ENCODE measurements at places on chromosomes 7 and 10.
A peak's percentile ranks its signal among the peaks of the same experiment; 100 is the strongest.

- DNase-seq: no peak
Observed at GRCh38 chr10:7225133-7225532, 185.7 kb downstream of the SFMBT2 start.

GRCh38 chr10:116670706-116671105, 50.0 kb downstream of the PNLIPRP2 start:
- no peak for DNase-seq

- no peak for DNase-seq
Observed at GRCh38 chr7:81925530-81925929, 155.7 kb upstream of the HGF start.

GRCh38 chr7:157017603-157018327, 7.3 kb upstream of the MNX1 start:
- DNase-seq: no peak

- DNase-seq: no peak
Observed at GRCh38 chr10:97736403-97736901, 476 bp upstream of the ZFYVE27 start.

DNA sequence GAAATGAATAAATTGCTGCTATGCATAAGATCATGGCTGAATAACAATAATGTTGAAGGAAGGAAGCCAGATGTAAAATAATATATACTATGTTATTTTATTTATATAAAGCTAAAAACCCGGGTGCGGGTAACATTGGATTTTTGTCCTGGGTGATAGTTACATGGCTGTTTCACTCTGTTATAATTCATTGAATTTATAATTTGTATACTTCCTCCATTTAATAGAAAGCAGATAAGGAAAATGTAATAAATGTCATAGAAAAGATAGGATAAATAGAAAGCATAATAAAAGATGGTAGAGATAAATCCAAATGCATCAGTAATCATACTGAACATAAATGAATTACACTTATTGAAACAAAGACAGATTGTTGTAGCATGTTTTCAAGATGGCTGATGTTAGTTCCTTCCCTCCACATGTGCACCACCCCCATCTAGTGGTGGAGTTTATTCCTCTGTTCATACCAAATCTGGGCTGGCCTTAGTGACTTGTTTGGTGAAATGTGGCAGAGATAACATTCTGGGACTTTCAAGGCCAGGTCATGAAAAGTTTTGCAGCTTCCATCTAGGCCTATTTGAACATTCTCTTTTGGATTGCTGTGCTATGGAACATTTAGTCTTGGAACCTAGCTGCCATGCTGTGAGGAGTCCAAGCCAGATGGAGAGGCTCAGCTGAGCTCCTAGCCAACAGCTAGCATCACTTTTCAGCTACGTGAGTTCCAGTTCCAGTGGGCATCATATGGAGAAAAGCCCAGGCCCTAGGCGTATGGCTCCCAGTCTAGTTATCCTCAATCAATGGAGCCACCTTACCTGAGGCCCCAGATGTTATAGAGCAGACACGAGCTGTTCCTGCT, 46.9 kb downstream of the AHCYL2 start:
- DNase-seq: peak; percentile 69

GRCh38 chr10:92207061-92207460, 83.8 kb downstream of the CPEB3 start:
- DNase-seq: no peak

Measured in stimulated activated naive CD8-positive, alpha-beta T cell treated with anti-CD3 and anti-CD28 coated beads, Interleukin-15, Interleukin-2, amounts not matched to agents 100 U/mL and 50 U/mL, for 24 hours (primary cell).